ENCODE measurements at places on chromosomes 5 and 9. TPM values are rescaled to one million over a fixed set of nuclear protein-coding genes. Genes with fewer than 3 reads are reported as not detected.

Gene SHC3
- polyA plus RNA-seq = 22.9 TPM

Gene RGS7BP
- 15.4 TPM for polyA plus RNA-seq

Gene SPINK4
- polyA plus RNA-seq = not detected

Gene PCDHB10
- 8.7 TPM for polyA plus RNA-seq

Gene GRK6
- polyA plus RNA-seq = 22.6 TPM
